Activated naive CD4-positive, alpha-beta T cell treated with anti-CD3 and anti-CD28 coated beads, Interleukin-2, amount 50 U/mL, for 72 hours (primary cell): ENCODE measurements at places on chromosomes 1 and 21.

GRCh38 chr1:174964261-174964971 is 35.3 kb upstream of the CACYBP start:
- peak; percentile 34 for DNase-seq

DNA sequence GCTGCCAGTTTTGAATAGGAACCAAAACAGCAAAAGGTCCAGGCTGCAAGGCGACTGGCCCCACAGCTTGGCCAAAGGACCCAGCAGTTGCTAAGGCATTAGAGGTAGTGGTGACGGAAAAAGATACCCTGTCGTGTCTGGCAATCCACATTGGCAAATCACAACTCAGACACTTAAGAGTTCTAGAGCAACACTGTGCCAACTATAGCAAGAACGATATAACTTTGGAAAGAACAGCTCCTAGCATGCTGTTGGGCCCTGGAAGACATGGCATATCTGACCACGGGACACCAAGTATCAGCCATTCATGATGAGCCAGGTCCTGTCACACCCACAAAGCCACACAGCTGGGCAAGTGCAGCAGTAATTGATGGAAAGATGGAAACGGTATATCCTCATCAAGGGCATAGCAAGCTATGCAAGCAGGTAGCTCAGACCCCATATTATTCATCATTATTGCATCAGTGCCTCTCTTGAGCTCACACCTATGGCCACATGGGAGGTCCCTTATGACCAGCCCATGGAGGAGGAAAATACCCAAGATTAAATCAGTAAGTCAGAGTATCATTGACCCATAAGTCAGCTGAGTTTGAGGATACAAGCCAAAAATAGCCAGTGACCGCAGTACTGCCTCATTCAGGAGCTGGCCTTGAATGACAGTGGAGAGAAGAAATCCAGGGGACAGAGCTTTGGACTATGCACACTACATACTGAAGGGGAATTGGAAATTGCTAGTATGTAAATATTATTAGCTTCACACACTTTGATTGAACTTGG is 221.2 kb downstream of the SETD4 start:
- no peak for DNase-seq

DNA sequence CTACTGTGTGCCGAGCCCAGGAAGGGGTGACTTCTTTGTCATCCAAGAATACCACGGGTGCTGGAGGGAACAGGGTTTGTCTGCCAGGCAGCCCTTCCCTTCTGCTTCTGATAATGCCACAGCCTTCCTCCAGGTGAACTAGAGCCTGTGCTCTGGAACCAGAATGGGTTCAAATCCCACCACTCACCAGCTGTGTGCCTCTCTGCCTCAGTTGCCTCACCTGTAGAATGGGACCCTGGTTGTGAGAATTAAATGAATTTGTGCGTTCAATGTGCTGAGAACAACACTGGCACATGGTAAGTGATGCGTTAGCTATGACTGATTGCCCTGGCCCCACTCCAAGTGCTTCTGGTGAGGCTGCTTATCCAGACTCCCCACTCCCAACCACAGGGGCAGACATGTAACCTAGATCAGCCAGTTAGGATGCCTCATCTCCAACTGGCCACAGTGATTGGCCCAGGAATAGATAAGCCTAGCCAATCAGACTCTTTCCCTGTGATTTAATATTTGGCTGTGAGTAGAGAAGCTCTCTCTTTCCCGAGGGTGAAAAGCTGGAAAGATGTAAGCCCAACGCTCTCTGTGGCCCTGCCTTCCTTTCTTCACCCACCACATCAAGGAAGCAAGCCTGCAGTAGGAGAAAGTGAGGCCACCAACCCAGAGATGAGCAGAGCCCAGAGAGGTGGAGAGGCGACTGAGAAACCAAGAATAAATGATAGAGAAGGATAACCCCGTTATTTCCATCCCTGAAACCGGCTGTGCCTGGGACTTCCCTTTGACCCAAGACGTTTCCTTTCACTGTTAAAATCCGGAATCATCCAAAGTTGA is 20.8 kb upstream of the LAPTM5 start:
- no peak for DNase-seq

DNA sequence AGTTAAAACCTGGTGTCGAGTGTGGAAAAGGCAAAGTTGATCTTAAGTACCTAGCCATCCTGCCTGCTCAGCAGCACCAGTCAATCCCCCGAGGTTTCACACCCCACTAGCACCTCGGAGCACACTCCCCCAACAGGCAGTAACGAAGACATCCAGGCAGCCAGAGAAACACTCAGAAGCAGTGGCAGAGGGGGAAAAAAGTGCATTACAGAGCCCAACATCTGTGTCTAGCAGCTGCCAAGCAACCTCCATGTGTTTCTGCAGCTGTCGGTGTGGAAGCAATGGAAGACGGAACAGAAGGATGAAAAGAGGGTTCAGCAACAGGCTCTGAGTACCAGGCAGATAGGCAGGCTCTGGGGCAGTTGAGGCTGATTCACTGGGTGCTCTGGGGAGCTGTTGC is 73.4 kb upstream of the PROX1 start:
- no peak for DNase-seq

GRCh38 chr1:219708919-219709543 is 96.1 kb upstream of the ZC3H11B start:
- DNase-seq, result no peak
